Aorta (tissue), 5 donors: ENCODE measurements at places on chromosomes 3 and 15. TPM values are rescaled to one million over a fixed set of nuclear protein-coding genes. Genes with fewer than 3 reads are reported as not detected.

CXCR6 gene
- total RNA-seq, result 1.4 TPM

NLGN1 gene
- 20.0 TPM for total RNA-seq

DNA sequence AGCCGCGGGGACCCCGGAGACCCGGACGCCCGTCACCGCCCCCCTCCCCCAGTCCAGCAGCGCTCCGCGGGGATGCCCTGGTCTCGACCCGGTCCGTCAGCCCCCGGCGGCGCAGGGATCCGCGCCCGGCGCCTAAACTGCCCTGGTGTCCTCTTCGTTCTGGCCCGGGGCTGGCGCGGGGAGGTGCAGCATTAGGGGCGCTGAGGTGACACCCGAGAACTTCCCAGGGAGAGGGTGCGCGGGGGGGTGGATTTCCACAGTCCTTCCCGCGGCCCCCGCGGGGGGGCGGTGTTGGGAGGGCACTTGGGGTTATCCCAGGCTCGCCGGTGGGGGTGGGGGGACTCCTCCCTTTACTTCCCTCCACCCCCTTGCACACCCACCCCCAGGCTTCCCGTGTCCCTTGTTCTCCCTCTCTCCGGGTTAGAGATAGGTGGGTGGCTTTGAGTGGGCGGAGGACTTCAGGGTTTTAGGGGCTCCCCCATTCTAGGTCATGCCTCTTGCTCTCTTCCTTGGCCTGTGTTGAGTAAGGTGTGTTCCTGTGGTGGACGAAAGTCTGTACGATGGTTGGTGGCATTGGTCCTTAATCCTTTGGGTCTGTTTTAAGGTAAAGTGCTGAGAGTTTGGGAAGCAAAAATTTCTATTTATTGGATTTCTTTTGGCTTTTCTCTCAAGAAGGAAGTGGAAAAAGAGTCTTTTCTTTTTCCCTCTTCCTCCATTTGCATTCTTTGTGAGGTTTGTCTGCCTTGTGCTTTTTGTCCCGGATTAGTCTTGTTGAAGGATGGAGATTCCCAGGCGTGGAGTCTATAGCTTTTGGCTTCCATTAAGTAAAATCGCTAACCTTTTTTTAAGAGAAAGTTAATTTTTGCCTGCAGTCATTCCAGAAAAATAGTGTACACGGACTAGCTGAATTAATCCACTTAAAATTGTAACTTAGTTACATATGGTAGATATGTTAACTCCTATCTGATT lies 811 bp downstream of the SKIL start:
- H3K4me1 ChIP-seq, result peaks cover 6% of the 10 kb centered on the region
- H3K36me3 ChIP-seq, result no peaks in the 10 kb centered on the region
- peak overlapping the region; percentile 94 for H3K4me3 ChIP-seq
- H3K27me3 ChIP-seq, result no peaks in the 10 kb centered on the region
- peak; percentile 89 for DNase-seq

GRCh38 chr3:133419151-133419909 lies 19.5 kb downstream of the BFSP2 start:
- H3K4me3 ChIP-seq, result no peak overlapping the region
- H3K27me3 ChIP-seq, result no peaks in the 10 kb centered on the region
- peak; percentile 14 for DNase-seq

DNA sequence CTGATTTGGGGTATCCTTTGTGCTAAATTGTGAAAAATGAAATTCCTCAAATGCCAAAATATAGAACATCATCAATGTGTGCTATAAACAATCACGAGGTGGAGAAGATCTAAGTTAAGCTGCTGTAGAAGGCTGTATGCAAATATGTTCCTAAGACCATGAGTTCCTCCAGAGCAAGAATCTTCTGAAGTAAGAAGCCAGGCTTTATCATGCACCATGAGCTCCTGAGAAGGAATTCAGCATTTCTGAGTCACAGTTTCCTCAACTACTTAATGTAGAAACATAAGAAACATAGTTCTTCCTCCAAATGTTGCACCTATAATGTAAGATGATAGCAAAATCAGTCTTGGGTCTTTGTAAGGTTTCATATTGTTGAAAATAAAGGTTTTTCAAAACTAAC lies 241.7 kb upstream of the MDFIC2 start:
- no peaks in the 10 kb centered on the region for H3K36me3 ChIP-seq
- DNase-seq, result no peak
- no peaks in the 10 kb centered on the region for H3K4me1 ChIP-seq
- H3K27ac ChIP-seq, result no peak overlapping the region
- no peak overlapping the region for H3K4me3 ChIP-seq
